NCI-H526 (cell line): ENCODE measurements at places on chromosomes 7 and 10.
A peak's percentile ranks its signal among the peaks of the same experiment; 100 is the strongest.

GRCh38 chr10:86708068-86708782 lies 39.9 kb downstream of the LDB3 start:
- no peak for DNase-seq

DNA sequence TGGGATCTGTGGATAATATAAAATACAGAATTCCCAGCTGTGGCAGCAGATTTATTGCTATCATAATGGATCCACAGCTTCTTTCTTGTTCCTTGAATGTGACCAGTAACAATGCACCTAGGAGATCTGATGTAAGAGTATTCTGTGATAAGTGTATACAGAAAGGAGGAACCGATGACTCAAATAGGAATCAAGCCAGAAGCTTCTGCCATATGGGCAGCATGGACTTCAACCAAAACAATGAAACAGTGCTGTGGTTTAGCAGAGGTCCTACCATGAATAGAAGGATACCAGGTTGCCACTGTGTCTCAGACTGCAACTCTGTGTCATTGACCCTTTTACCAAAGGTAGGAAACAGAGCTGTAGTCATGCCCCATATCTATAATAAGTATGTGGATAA lies 81.8 kb downstream of the PTPRZ1 start:
- no peak for DNase-seq

DNA sequence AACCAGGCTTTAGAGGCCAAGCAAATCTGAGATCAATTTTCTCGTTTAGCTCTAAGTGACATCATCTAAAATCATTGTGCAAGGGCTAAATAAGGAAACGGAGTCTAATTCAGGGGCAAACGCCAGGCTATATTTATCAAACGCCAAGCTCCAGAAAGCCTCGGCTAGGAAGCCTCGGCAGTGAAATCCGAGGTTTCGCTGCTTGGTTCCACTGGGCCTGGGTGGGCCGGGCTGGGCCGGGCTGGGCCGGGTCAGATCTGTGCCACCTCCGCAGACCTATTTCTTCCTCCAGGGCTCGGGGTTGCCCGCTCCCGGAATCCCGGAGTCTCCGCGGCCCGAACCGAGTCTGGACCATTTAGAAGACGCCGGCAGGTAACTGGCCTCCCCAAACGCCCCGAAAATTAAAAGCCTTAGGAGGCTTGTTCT lies 459 bp upstream of the FEZF1 start:
- DNase-seq, result peak; percentile 68

DNA sequence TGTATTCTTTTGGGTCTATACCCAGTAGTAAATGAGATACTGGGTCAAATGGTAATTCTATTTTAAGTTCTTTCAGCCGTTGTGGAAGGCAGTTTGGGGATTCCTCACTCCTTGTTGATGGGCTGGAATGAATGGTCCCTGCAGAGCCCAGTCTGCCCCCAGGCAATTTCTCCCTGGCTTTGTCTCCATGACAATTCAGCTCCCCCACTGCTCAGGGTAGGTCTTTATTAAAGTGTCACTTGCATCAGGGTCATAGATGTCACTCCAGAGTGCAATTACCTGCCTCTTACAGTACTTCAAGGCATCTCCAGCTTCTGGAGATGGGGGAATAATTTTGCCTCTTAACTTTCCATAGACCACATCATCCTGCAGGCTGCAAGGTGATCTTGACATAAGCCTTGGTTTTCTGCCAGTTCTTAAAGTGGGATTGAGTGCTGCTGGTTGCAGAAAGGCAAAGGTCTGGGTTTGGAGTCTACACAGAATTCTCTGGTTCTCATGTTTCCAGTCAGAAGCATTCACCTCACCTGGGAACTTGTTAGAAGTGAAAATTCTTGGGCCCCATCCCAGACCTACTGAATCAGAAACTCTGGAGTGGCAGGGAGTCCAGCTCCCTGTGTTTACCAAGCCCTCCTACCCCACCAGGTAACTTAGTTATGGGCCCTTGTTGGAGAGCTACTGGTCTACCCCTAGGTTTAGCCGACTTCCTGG lies 442.4 kb downstream of the GALNT17 start:
- no peak for DNase-seq

DNA sequence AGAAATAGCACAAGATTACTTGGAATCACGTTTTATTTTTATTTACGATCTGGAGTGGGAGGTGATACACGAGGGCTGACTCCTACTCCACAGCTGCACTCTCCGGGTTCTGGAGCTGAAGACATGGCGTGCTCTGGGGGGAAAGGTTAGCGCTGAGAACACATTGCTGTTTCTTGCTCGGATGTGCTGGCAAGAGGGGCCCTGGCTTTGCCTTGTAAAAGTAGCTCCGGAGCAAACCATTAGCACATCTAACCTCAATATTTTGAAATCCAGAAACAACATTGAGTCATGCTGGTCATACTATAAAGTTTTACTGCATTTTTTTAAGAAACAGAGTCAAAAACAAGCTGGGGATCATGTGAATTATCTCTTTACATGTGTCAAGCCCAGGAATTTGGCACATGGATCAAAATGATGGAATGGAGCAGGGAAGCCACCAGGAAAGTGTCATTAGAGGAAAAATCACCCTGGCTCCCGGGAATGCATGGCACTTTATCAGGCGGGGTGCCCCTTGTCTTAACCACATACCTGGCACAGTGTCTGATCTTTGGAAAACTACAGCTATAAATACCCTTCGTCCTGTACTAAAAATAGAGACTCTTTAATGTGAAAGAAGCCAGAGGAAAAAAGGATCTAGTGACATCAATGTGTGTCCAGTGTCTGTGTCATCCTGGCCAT lies 31.6 kb upstream of the LYZL1 start:
- DNase-seq, result no peak

GRCh38 chr10:131570716-131571307 lies 259.3 kb upstream of the TCERG1L start:
- DNase-seq, result no peak

GRCh38 chr10:22618078-22618785 lies 96.1 kb downstream of the PIP4K2A start:
- no peak for DNase-seq

DNA sequence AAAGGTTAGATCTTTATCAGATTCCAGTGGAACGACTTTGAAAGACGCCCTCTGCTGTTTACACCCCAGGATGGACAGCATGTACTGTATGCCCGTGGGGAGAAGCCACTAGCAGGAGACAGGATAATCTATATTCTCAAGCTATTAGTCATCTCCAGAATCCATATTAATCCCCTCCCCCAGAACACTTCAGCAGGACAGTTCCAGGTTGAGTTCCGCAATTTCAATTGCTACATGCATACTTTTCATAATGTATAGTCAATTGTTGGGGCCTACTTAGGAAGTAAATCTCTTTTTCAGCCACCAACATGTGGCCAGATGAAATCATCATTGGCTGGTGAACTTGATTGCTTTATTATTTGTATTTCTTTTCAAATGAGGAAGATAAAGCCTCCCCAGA lies 313.1 kb upstream of the SMIM30 start:
- DNase-seq, result no peak

DNA sequence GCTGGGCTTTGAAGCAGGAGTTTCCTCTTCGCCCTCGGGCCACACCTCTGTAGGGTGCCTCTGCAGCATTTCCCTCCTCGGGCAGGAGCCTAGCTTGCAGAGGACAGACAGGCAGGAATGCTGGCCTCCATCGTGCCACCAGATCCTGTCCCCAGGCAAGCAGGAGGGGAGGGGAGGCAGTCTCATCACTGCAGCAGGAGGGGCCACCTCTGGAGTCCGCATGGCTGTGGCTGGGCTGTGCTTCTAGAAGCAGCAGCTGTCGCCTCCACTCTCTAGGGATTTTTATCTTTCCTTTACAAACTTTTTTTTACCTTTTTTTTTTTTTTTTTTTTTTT lies 181.4 kb downstream of the CUX1 start:
- DNase-seq, result no peak

DNA sequence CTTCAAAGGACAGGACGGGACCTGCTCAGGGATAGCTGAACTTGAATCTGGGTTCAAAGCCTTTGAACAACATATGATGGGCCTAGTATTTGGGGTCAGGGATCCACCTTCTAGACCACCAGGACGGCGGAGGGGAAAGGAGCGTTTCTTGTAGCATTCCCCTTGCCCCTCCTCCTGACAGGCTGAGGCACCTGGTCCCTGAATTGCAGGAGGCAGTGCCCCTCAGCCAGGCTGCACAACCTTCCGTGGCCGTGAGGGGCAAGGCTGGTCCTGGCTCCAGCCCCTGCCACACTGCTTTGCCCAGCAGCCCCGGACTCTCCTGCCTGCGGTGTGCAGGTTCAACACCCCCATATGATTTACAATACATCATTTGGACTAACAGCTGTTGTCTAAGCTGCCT lies 58.1 kb downstream of the INSIG1 start:
- no peak for DNase-seq

- no peak for DNase-seq
These were observed 41.4 kb downstream of the NEURL1 start for GRCh38 chr10:103534621-103535498.

- no peak for DNase-seq
These were observed 112.1 kb downstream of the SGMS1 start for GRCh38 chr10:50511492-50512213.

GRCh38 chr10:34808801-34809745 lies 6.0 kb downstream of the PARD3 start:
- no peak for DNase-seq

- DNase-seq, result no peak
These were observed 1.8 kb upstream of the VSIR start for GRCh38 chr10:71774916-71775702.

DNA sequence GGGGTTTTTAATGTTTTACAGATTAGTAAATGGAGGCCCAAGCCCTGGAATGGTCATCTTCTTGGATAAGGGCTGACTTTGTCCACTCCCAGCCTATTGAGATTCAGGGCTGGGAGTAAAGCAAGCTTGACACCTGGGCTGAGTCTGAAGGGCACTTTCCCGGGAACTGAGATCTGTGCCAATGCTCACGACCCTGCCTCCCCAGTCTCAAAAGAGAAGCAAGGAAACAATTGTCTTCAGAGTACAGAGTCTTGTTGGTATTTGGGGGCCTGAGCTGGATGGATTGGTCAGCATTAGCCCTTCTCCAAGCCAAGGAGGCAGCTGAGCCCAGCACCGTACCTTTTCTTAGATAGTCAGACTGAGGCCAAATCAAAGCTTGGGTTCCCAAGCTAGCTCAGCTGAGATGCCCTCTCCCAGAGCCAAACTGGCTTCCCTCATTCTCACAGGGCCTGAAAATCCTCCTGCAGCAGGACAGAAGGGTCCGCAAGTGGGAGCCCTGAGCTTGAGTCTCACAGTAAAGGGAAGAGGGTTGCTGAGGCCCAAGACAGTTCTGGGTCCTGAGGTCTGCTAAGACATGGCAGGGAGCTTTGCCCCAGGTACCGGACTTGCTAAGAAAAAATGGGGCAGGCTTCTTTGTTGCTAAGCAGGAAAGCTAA lies 3.7 kb downstream of the DDIT4 start:
- DNase-seq, result no peak

- no peak for DNase-seq
These were observed 64.8 kb downstream of the TNS3 start for GRCh38 chr7:47516985-47517600.

DNA sequence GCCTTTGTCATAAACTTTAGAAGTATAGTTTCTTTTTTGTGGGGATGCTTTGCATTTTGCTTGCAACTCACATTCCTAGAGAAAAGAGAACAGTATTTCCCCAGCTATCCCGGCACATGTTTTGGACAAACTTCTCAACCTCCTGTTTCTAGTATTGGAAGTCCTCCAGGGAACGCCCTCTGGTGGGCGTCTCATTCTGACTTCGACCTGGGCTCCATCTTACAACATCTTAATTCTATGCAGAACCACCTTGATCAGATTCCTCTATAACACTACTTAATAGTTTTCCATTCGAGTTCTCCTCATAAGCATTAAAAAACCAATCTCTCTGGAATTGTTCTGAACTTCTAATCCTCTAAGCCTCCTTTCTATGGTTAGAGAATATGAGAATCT lies 139.5 kb upstream of the FZD8 start:
- peak; percentile 0 for DNase-seq

DNA sequence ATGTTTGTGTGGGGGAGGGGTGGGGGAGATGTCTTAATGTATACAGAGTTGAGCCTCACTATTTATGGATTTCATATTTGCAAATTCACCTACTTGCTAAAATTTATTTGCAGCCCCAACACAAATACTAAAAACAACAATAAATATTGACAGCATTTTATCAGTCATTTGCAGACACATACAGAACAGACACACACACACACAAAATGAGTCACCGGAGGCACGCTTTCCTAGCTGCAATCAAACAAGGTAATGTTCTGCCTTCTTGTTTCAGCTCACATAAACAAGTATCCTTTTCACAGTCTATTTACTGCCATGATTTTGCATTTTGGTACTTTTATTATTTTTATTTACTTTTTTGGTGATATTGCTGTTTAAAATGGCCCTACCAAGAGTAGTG lies 88.5 kb downstream of the IPMK start:
- no peak for DNase-seq

- DNase-seq, result no peak
These were observed 8.6 kb downstream of the VWC2 start for GRCh38 chr7:49781996-49782395.

DNA sequence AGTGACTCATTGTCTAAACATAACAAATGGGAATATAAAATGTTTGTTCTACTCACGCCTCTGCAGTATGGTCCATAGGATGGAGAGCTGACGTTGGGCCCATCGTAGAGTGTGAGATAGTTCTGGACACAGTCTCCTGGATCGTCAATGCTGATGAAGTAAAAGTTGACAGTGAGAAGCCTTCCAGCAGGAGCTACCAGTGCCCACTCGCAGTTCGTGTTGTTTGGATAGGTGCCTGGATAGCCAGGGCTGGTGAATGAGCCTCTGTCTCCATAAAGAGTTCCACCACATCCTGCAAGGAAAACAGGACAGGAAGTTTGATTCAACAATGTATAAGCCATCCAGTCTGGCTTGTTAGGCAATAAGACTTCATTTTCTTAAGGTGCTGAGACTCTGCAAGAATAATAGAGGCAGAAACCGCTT lies 79.6 kb downstream of the OR13A1 start:
- no peak for DNase-seq

DNA sequence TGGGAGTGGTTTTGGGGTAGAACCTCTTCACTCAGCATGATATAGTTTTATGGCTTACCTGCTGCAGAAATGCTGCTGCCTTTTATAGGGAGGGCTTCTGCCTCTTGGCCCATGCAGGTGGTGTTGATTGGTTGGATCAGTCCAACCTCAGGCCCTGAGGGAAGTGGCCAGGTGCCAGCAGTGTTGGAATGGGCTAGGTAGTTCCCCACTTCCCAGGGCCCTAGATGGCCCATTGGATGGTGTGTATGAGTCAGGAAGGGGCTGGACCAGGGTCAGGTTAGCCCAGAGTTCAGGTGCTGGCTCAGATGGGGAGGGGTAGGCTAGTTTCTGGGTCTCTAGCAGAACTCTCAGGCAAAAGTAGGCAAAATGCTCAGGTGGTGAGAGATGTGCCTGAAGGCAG lies 455.5 kb downstream of the CCSER2 start:
- DNase-seq, result no peak
